ENCODE measurements at places on chromosomes 2 and 18.
A peak's percentile ranks its signal among the peaks of the same experiment; 100 is the strongest.

DNA sequence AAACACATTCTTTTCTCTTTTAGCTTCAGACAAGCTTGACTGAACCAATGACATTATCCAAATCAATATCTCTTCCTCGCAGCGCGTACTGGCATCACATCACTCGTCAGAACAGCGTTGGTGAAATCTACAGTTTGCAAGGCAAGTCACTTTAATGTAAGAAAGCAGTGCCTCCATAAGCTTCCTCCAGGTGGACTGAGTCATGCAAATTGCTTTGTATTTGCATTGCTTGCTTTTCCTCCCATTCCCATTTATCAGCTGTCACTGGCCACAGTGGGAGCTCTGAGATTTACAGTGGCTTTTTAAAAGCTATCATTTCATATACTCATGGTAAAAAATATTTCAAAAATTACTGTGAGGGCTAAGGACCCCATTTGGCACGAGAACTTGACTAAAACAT, 189.9 kb downstream of the CD226 start:
- peak; percentile 20 for DNase-seq
- H3K27me3 ChIP-seq = no peaks in the 10 kb centered on the region
- H3K27ac ChIP-seq = no peak overlapping the region
- H3K36me3 ChIP-seq = no peaks in the 10 kb centered on the region

- no peaks in the 10 kb centered on the region for H3K27me3 ChIP-seq
- H3K4me1 ChIP-seq = no peaks in the 10 kb centered on the region
- H3K27ac ChIP-seq = no peak overlapping the region
- no peak overlapping the region for H3K4me3 ChIP-seq
- DNase-seq = no peak
- no peaks in the 10 kb centered on the region for H3K36me3 ChIP-seq
Observed at GRCh38 chr2:59568461-59568860, 985.0 kb downstream of the BCL11A start.

- DNase-seq = no peak
- no peak overlapping the region for H3K4me3 ChIP-seq
- H3K36me3 ChIP-seq = no peaks in the 10 kb centered on the region
- no peaks in the 10 kb centered on the region for H3K4me1 ChIP-seq
Observed at GRCh38 chr2:240423788-240424191, 11.7 kb upstream of the GPC1 start.

DNA sequence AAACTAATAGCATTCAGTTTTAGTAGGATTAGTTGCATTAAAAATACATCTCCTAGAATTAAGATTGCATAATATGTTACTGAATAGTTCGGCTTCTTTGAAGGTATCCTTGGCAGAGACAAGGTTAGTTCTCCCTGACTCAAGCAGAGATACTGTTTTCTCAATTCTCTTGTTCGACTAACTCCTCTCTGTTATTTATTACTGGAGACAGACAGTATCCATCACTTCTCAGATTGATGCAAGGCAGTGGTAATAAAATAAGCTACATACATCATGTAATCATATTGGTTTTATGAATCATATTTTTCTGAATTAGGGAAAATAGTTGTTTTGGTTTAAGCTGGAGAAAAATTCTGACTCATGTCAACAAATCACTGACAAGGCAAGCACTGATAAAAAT, 134.8 kb downstream of the SLC8A1 start:
- H3K36me3 ChIP-seq = no peaks in the 10 kb centered on the region
- no peaks in the 10 kb centered on the region for H3K4me1 ChIP-seq
- H3K27ac ChIP-seq = no peak overlapping the region
- H3K4me3 ChIP-seq = no peak overlapping the region
- H3K27me3 ChIP-seq = no peaks in the 10 kb centered on the region
